ENCODE measurements at places on chromosomes 12 and 14.

DNA sequence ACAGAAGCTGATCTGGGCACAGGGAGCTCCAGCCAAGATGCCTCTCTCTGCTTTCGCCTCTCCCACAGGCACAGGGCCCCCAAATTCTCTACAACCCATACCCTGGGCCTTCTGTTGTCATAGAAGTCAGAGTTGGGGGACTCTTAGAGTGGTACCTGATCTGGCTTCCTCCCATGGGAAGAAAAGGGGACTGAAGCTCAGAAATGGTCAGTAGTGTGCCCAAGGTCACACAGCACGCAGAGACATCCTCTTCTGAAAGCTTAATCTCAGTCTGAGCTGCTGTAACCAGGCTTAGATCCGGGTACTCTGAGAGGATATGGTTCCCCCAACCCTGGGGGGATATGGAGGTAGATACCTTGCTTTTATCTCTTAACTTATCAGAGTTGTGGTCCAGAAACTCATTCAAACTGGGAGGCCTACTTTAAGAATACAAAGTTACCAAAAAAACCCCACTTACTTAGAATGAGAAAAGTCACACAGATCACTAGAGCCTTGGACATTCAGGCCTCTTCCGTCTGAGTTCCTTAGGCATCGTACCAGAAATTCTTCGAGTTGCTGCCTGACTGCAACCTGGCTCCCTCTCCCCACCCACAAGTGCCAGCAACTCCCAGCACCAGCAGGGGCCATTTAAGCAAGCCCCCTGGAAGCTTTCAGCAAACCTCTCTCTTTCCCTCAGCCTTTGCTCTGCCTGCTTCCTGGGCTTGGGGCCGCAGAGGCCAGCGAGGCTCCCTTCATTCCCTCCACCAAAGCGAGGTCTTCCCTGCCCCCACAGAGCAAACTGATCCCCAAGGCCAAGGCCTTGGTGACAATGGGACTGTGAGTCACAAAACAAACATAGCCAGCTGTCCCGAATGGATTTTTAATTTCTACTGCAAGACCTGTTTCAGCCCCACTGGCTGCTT, 13.9 kb downstream of the KRT7 start:
- DNase-seq: no peak

DNA sequence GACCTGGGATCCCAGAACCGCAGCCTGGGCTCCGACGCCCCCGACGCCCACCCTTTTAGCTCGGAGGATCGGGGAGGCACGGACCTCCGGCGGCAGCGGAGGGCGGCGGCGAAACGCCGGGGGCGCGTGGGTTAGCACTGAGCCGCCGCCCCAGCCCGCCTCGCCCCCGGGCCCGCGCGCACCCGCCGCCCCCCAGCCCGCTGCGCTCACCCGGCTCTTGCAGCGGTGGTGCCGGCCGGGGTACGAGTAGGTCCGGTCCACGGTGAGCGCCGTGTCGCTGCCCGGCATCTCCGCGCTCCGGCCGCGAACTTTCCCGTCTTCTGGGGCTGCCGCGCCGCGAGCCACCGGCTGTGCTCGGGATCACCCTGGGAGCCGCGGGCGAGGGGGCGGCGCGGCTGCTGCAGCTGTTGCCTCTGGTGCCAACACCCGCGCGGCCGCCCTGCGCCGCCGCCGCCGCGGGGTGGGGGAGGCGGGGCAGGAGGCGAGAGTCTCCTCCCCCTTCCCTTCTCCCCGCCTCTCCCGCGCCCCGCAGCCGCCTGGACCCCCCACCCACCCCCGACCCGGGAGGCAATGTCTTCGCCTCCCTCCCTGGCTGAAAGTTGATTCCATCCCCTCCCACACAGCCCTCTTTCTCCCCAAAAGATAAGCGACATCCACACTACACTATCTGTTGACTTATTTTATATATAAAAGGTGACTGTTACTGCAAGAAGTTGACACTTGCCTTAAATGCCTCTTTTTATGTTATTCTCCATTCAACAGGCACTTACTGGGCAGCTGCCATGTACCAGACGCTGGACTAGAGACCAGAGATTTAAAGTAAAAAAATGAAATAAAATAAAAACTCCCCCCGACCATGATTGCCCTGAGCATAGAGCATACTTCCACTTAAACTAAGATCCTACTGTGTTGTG, at the start of gene TMCC3:
Gene TMCC3 (minus strand): TSS at position 415 of the 914 bp plus-strand sequence. CDS start 127 bp downstream, at position 288.
- peak; percentile 69 for DNase-seq

DNA sequence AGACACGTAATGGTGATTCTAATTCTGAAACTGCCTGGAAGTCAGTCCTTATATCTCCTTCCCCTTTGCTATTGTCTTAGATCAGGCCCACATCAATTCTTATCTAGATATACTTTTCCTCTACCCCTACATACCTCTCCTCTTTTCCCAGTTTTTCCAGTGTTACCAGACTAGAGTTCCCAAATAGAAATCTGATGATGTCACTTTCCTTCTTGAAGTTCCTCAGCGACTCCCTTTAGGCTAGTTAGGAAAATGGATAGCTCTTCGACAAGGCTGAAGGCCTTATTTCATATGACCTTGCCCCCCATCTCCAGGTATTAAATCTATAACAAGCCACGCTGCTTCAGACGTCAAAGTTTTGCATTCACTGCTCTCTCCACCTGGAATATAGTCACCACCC, 201.1 kb upstream of the ATP2B1 start:
- DNase-seq: no peak

DNA sequence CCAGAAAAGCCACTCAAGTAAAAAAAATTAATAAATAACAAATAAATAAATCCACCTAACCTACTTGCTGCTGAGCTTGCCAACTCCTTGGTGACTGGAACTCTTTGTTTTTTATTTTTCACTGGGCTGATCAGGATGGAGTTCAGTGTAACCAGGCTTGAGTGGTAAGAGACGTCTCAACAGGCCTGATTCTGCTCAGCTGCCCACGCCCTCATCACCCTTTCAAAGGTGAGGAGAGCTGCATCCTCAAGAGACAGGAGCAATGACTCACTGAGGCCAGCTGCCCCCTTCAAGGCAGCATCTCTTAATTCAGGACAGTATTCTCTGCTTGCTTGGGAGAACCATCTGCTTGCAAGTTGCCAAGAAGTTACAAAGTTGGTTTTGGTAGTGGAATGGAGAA, 111.9 kb upstream of the CPM start:
- DNase-seq: no peak

GRCh38 chr12:62190689-62191490, 69.3 kb upstream of the USP15 start:
- no peak for DNase-seq

DNA sequence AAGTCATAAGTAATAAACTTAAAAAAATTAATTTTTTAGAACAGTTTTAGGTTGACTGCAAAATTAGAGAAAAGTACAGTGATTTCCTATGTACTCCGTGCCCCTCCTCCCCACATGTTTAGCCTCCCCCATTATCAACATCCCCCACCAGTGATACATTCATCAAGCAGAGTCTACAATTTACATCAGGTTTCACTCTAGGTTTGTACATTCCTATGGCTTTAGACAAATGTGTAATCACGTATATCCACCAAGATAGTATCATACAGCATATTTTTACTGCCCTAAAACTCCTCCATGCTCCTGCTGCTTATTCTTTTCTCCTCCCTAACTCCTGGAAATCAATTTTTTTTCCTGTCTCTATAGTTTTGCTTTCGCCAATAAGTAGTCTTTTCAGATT, 438.7 kb downstream of the LRFN5 start:
- DNase-seq: no peak

- no peak for DNase-seq
Observed at GRCh38 chr14:35349496-35350365, 54.8 kb downstream of the NFKBIA start.

DNA sequence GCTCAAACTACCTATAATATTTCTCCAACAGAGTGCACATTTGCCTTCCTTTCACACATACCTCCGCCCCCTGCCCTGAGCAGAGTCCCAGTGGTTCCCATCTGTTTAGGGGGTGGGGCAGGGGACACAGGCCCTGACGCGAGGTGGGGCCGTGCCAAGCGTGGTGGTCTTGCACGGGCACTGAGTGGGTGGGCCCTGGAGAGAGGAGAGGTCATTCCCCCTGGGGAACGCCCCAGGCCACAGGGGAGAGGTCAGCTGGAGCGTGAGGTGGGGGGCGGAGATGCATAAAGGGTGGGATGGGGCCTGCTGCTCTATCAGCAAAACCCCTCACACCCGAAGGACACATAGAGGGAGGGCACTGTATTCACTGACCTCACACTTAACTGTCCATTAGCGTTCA, 441.9 kb downstream of the TMEM121 start:
- DNase-seq: no peak

- DNase-seq: no peak
Observed at GRCh38 chr12:66548338-66549049, 130.4 kb downstream of the GRIP1 start.

DNA sequence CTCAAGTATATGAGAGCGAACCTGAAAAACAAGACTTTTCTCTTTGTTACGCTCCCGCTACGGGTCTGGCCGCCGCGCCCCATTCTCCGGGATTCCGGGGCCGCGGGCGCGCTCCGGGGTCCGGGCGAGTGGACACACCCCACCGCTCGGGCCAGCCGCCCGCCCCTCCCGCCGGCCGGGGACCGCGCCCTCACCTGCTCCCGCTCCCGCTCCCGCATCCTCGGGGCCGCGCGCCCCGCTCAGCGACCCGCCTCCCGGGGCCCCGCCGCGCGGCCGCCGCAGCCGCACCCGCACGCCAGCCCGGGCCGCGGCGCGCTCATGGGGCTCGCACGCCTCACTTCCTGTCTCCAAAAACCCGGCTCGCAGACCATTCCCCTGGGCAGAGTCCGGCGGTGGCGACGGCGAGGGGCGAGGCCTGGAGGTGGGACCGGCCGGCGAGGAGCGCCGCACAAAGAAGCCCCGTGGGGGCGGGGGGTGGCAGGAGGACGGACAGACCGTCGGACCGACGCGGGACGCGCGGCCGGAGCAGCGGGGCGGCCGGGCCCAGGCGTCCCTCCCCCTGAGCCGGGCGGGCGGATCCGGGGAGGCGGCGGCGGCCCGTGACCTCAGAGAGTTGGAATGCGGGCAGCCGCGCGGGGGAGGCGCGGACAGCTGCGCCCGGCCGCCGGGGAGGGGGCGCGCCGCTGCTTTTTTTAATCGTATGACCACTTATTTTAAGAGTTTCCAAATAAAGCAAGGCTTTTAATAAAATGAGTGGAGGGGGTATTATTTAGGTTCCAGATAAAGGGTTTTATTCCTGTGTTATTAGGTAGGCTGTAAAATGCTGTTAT, at the start of gene PTPN21:
Gene PTPN21 (minus strand): TSS at position 551 of the 830 bp plus-strand sequence. CDS start 4,590 bp downstream, outside the sequence.
- DNase-seq: peak; percentile 84

- DNase-seq: no peak
Observed at GRCh38 chr14:68182492-68182891, 362.9 kb downstream of the RAD51B start.

GRCh38 chr14:25411781-25412757, 362.1 kb upstream of the STXBP6 start:
- no peak for DNase-seq

- DNase-seq: no peak
Observed at GRCh38 chr12:64840119-64840518, 15.7 kb downstream of the TBC1D30 start.

DNA sequence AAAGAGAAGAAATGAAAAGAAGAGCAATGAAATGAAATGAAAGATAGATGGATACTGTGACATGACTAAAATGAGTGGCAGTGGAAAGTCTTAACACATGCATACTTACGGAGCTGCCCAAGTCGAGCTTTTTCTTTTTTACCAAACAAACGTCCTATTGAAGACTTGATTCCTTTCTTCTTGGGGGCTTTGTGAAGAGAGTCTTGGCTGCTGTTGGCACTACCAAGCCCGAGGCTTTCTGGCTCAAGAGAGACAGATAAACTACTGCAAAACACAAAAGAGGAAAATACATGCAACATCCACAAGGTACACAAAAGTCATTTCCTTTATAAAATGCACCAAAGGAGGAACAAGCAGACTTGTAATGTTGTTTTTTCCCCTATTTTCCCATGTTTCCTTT, 261.2 kb downstream of the ACSS3 start:
- no peak for DNase-seq

GRCh38 chr14:68306265-68306933, 486.5 kb downstream of the ZFP36L1 start:
- DNase-seq: no peak

- no peak for DNase-seq
Observed at GRCh38 chr14:60064491-60065072, 27.1 kb upstream of the PCNX4 start.

DNA sequence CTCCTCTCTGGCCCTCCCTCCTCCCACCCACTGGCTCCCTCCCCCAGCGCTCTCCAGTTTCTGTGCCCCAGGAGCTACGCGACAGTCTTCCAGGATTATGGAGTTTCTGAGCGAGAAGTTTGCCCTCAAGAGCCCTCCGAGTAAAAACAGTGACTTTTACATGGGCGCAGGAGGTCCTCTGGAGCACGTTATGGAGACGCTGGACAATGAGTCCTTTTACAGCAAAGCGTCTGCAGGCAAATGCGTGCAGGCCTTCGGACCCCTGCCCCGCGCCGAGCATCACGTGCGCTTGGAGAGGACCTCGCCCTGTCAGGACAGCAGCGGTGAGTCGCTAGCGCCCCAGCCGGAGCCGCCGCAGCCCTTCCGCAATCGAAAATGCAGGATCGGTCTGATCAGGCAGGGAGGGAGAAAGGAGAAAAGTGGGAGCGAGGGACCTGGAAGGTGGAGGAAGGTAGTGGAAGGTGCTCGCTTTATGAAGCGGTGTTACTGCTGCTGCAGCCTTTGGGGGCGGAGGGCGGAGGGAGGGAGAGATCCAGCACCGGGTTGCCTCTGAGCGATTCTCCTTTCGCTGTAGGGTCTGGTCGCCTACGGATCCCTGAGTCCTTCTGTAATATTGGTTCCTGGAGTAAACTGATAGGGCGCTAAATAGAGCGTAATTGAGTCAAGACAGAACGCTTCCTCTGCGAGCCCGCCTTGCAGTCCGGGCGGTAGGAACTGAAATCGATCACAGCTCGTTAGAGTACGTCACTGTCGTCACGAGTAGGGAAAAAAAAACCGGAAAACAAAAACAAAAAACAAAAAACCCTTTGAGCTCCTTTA, at the start of gene ALX1:
Gene ALX1 (plus strand): TSS at position 56 of the 819 bp plus-strand sequence. CDS start 42 bp downstream, at position 98.
- DNase-seq: peak; percentile 9

GRCh38 chr14:80017795-80018194, 193.5 kb downstream of the DIO2 start:
- DNase-seq: no peak

GRCh38 chr14:73723797-73724661, 9.8 kb upstream of the PNMA1 start:
- no peak for DNase-seq

DNA sequence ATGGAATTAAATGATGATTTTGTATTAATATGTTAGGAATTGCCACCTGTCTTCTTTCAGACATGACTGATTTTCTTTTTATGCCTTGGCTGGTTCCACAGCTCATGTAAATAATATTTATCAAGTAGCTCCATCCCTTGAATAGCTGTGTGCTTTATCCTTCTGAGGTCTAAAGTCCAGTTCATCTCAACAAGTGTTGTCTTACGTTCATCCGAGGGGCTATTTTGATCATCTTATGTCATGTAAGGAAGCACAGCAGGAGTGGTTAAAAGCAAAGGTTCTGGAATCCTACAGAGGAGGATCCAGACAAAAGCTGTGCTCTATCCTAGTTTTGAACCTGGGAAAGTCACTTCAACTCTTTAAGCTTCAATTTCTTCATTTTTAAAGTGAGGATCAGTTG, 123.7 kb upstream of the ATP2B1 start:
- DNase-seq: no peak

- no peak for DNase-seq
Observed at GRCh38 chr14:58876608-58877007, 238.8 kb downstream of the DACT1 start.
